ENCODE measurements at places on chromosomes 5 and 9. TPM values are rescaled to one million over a fixed set of nuclear protein-coding genes. Genes with fewer than 3 reads are reported as not detected.

NEURL1B gene
- total RNA-seq = 26.8 TPM

SVEP1 gene
- total RNA-seq = 4.4 TPM

PCDH1 gene
- 69.2 TPM for total RNA-seq

GPRIN1 gene
- 67.8 TPM for total RNA-seq
